Panc1 (cell line): ENCODE measurements at places on chromosomes 6 and 20.

- H3K27me3 ChIP-seq: no peaks in the 10 kb centered on the region
- no peak overlapping the region for H3K27ac ChIP-seq
- no peaks in the 10 kb centered on the region for H3K4me1 ChIP-seq
- no peaks in the 10 kb centered on the region for H3K36me3 ChIP-seq
These were observed 14.8 kb downstream of the FAXC start for GRCh38 chr6:99334526-99335127.

- H3K27ac ChIP-seq: no peak overlapping the region
- no peak for DNase-seq
- no peaks in the 10 kb centered on the region for H3K27me3 ChIP-seq
- no peak overlapping the region for H3K4me3 ChIP-seq
- H3K36me3 ChIP-seq: no peaks in the 10 kb centered on the region
These were observed 56.3 kb upstream of the EYA4 start for GRCh38 chr6:133184798-133185372.

- peak overlapping the region; percentile 99 for H3K4me3 ChIP-seq
- H3K27me3 ChIP-seq: no peaks in the 10 kb centered on the region
- DNase-seq: no peak
These were observed 962 bp downstream of the DDX27 start for GRCh38 chr20:49219924-49220831.

DNA sequence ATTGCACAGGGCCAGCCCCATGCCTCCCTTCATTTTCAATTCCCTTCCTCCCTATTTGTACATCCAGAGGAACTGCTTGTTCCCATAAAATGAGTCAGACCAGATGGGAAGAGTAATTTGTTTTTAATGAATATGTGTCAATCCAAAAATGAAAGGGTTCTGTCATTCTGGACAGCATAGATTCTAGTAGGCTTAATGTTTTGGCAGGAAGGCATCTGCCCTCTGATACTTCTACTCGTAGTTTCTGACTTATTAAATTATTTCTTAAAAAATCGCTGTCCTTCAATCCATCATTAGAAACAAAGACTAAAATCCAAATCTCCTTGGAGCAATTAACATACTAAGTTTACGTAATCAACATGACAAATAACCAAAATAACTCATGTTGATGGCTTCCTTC lies 665.5 kb downstream of the TENT5A start:
- DNase-seq: no peak
- H3K27ac ChIP-seq: no peak overlapping the region
- no peak overlapping the region for H3K4me3 ChIP-seq
- no peaks in the 10 kb centered on the region for H3K4me1 ChIP-seq

DNA sequence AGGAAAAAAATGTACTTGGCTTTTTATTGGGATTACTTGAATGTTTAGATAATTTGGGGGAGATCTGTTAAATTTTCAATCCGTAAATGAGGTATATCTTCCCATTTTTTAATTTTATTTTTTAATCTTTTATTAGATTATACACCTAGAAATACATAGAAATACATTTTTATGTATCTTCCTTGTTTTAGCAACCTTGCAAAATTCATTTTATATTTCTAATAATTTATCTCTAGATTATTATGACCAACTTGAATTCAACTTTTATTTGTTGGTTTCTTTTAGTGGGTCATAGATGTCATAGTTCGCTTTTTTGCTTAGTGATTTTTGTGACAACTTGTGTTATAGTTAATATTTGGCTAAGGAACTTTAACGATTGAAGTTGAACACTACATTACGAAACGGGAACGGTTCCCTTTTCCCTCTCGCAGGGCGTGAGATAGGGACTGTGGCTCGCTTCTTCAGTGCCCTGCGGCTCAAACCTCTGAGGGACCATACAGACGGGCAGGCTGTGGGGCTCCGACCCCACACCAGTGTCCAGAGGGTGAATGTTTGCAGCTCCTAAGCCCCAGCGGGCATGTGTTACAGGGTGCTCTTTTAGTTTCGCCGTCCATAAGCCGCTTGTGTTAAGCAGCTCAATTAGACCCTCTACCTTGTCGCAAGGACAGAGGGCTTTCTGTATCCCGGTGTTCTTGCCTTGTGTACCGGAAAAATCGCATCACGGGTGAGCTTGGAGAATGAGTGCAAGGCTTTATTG lies 53.8 kb downstream of the PRND start:
- H3K4me1 ChIP-seq: no peaks in the 10 kb centered on the region
- no peak overlapping the region for H3K4me3 ChIP-seq
- H3K27me3 ChIP-seq: no peaks in the 10 kb centered on the region
- DNase-seq: no peak

DNA sequence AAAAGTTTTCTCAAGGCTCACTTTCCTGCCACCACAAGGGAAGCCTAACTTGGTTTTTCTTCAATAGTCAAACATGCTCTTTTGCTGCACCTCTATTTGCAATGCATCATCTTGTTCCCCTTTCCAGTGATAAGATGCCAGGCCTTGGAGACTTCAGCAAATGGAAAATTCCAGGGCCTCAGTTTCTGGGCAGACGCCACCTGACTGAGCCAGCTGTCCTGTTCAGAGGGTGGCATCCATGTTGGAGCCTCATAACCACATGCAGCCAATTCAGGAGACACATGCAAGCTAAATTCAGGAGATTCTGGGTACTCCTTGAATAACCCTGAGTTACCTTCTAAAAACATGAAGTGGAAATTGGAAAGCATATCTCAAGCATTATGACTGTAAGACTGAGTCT lies 285.6 kb upstream of the RNF24 start:
- DNase-seq: no peak
- no peaks in the 10 kb centered on the region for H3K4me1 ChIP-seq
- H3K36me3 ChIP-seq: no peaks in the 10 kb centered on the region
- H3K4me3 ChIP-seq: no peak overlapping the region

- peaks cover 3% of the 10 kb centered on the region; the same call in 1 of the 2 replicates for H3K36me3 ChIP-seq
- no peaks in the 10 kb centered on the region for H3K27me3 ChIP-seq
- H3K4me3 ChIP-seq: peak overlapping the region; percentile 76
- H3K27ac ChIP-seq: no peak overlapping the region
- DNase-seq: no peak
- peaks cover 15% of the 10 kb centered on the region for H3K4me1 ChIP-seq
These were observed 1.8 kb downstream of the SPATA2 start for GRCh38 chr20:49913399-49914047.

- H3K4me3 ChIP-seq: no peak overlapping the region
- H3K27me3 ChIP-seq: peaks cover 15% of the 10 kb centered on the region
- no peak for DNase-seq
- no peaks in the 10 kb centered on the region for H3K36me3 ChIP-seq
- no peaks in the 10 kb centered on the region for H3K4me1 ChIP-seq
These were observed 1.0 kb upstream of the RIPOR2 start for GRCh38 chr6:24936641-24937317.

DNA sequence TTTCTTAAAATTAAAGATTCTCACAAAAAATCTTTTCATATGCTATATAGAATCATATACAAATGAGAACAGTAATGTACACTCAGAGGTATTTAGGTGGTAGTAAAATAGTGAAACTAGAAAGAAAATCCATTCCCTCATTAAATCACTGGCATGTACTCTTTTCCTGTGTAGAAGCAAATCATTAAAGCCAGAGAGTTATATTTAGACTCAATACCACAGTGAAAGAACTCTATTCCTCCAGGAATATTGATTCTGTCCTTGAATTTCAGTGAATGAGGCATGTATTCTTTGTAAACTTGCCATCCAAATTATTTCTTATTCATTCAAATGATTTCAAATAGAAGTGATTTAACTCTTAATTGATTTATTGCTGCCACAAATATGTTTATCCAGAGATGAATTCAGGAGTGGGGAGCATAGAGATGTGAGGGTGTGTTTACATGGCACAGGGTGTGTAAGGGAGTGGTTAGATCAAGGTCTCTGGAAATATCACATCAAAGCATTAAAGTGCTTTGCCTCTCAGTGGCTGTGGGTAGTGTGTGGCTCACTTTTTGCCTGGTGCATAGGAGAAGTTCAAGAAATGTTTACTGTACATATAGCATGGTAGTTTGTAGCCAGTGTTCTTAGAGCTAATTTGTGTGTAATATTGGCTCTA lies 141.2 kb downstream of the FAM83B start:
- H3K36me3 ChIP-seq: no peaks in the 10 kb centered on the region
- DNase-seq: no peak
- no peaks in the 10 kb centered on the region for H3K4me1 ChIP-seq
- no peaks in the 10 kb centered on the region for H3K27me3 ChIP-seq
- no peak overlapping the region for H3K4me3 ChIP-seq

GRCh38 chr6:88536071-88536625 lies 370.0 kb upstream of the CNR1 start:
- no peak overlapping the region for H3K4me3 ChIP-seq
- no peak for DNase-seq
- no peaks in the 10 kb centered on the region for H3K4me1 ChIP-seq
- H3K27ac ChIP-seq: no peak overlapping the region
- no peaks in the 10 kb centered on the region; the same call in none of the 2 replicates for H3K27me3 ChIP-seq

DNA sequence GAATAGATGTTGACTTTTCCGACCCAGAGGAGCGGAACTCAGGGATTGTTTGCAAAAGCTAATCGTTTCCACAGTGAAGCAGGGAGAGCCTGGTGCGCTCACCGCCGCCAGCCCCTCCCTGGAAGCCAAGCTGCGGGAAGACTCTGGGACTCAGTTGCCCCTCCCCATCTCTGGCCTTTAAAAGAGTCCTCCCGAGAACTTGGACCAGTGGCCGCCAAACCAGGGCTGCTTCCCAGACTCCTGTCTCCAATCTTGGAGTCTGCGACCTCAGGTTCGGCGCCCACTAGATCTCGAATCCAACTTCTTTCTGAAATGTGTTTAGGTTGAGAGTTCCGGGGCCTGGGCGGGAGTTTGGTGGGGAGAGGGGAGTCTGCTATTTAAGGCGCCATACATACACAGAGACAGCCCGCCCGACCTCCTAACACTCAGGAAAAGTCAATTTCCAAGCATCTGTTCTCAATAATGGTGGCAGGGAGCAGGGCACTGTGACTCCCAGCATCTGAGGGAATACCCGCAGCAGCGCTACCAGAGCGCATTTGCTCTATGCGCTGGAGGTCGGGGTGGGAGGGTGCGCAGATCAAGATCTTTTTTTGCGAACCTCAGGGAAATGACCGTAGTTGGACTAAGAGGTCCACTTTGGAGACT lies 800 bp upstream of the GRIK2 start:
- peaks cover 6% of the 10 kb centered on the region; the same call in 1 of the 2 replicates for H3K27me3 ChIP-seq
- H3K4me3 ChIP-seq: peak overlapping the region; percentile 71
- no peak overlapping the region for H3K27ac ChIP-seq
- H3K36me3 ChIP-seq: no peaks in the 10 kb centered on the region
